H9 (cell line): ENCODE measurements at places on chromosomes 11 and 22. TPM values are rescaled to one million over a fixed set of nuclear protein-coding genes. Genes with fewer than 3 reads are reported as not detected.

TUB gene
- 14.8 and 14.9 TPM in 2 replicates for total RNA-seq

RPS13 gene
- 1,466 and 1,469 TPM in 2 replicates for total RNA-seq

NTM gene
- 9.9 and 13.8 TPM in 2 replicates for total RNA-seq

QSER1 gene
- total RNA-seq = 128 and 139 TPM in 2 replicates

IFITM2 gene
- total RNA-seq = 421 and 425 TPM in 2 replicates

OVCH2 gene
- total RNA-seq = 0.44 and 0.46 TPM in 2 replicates

KCNQ1 gene
- 2.2 and 2.3 TPM in 2 replicates for total RNA-seq

DNA sequence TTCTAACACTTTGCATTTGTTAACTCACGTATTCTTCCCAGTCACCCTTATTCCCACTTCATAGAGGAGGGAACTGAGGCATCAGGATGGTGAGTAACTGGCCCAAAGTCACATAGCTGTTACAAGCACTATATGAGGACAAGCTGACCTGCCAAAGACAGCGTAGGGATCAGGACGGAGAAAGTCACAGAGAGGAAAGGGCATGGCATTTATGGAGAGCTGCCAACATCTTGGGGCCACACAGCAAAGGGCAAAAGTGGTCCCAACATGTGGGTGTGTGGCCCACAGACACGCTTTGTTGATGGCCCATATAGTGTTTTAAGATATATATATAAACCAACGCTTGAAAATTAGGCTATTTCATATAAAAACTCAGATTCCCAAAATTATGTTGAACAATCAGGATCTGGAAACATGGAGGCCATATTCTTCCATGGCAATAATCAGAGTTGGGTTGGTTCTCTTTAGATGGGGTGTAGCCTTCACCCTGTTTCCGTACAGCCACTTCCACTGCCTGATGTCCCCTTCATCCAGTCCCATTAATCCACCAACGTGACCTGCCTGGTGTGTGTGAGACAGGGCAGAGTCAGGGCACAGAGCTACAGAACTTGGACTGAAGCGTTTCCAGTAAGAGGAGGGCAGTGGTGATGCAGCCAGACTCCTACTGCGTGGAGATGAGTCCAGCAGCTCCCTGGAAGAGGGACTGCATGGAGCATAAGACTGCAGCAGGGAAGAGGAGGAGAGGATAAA lies 39.9 kb upstream of the CD5 start:
- H3K4me3 ChIP-seq = no peak overlapping the region
- no peak overlapping the region for H3K27ac ChIP-seq
- peak; percentile 3 for DNase-seq
- no peaks in the 10 kb centered on the region for H3K36me3 ChIP-seq

- DNase-seq = no peak
- H3K27me3 ChIP-seq = no peaks in the 10 kb centered on the region
- H3K4me1 ChIP-seq = peaks cover 3% of the 10 kb centered on the region; the same call in 1 of the 2 replicates
- H3K27ac ChIP-seq = no peak overlapping the region
- H3K4me3 ChIP-seq = no peak overlapping the region
Observed at GRCh38 chr11:57330029-57330428, 5.3 kb upstream of the TNKS1BP1 start.

GRCh38 chr22:43237280-43237679 lies 50.3 kb upstream of the TTLL12 start:
- no peak overlapping the region for H3K4me3 ChIP-seq
- no peak for DNase-seq
- H3K4me1 ChIP-seq = no peaks in the 10 kb centered on the region
- no peaks in the 10 kb centered on the region for H3K27me3 ChIP-seq

- H3K4me1 ChIP-seq = no peaks in the 10 kb centered on the region
- no peak overlapping the region for H3K4me3 ChIP-seq
- H3K27ac ChIP-seq = no peak overlapping the region
- no peaks in the 10 kb centered on the region; the same call in 1 of the 2 replicates for H3K27me3 ChIP-seq
- no peak for DNase-seq
Observed at GRCh38 chr11:14242187-14242586, 116.8 kb downstream of the RRAS2 start.

- no peak overlapping the region for H3K4me3 ChIP-seq
- H3K4me1 ChIP-seq = peaks cover 4% of the 10 kb centered on the region; the same call in 1 of the 2 replicates
- H3K36me3 ChIP-seq = no peaks in the 10 kb centered on the region
- no peaks in the 10 kb centered on the region for H3K27me3 ChIP-seq
- no peak overlapping the region for H3K27ac ChIP-seq
- DNase-seq = no peak
Observed at GRCh38 chr11:47108214-47108613, 68.5 kb downstream of the ARFGAP2 start.

- peaks cover 6% of the 10 kb centered on the region for H3K36me3 ChIP-seq
- no peak for DNase-seq
- no peak overlapping the region for H3K4me3 ChIP-seq
- H3K27me3 ChIP-seq = peaks cover 3% of the 10 kb centered on the region; the same call in 1 of the 2 replicates
Observed at GRCh38 chr11:71333473-71333872, 81.1 kb upstream of the SHANK2 start.

- H3K36me3 ChIP-seq = peaks cover 55% of the 10 kb centered on the region
- H3K4me1 ChIP-seq = no peaks in the 10 kb centered on the region
- no peaks in the 10 kb centered on the region for H3K27me3 ChIP-seq
- H3K4me3 ChIP-seq = no peak overlapping the region
- no peak for DNase-seq
Observed at GRCh38 chr11:71459767-71460320, 6.8 kb downstream of the NADSYN1 start.

- peaks cover 16% of the 10 kb centered on the region for H3K36me3 ChIP-seq
- H3K27me3 ChIP-seq = no peaks in the 10 kb centered on the region
- H3K4me3 ChIP-seq = peak overlapping the region; percentile 1; the same call in 1 of the 3 replicates
- H3K27ac ChIP-seq = no peak overlapping the region
- H3K4me1 ChIP-seq = no peaks in the 10 kb centered on the region
Observed at GRCh38 chr11:57527056-57527631, 3.4 kb downstream of the TIMM10 start.

DNA sequence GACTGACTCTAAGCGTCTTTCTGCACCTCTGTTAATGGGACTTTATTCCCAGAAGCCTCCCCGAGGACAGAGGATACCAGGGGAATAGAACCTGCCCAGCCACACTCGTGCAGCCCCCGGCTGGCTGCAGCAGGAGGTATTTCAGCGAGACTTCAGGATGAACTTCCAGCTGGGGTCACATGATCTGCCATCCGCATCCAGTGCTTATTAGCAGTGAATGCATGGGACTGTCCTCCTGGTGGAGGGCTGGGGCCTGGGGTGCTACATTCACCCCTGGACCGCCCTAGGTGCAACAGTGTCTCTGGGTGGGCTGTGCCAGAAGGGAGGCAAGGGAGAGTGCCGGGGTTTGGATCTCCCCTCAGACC lies 1.6 kb downstream of the DUSP8 start:
- H3K27ac ChIP-seq = no peak overlapping the region
- H3K27me3 ChIP-seq = peaks cover 19% of the 10 kb centered on the region
- H3K36me3 ChIP-seq = no peaks in the 10 kb centered on the region
- H3K4me3 ChIP-seq = peak overlapping the region; percentile 63; the same call in 1 of the 3 replicates
- H3K4me1 ChIP-seq = no peaks in the 10 kb centered on the region
- no peak for DNase-seq

DNA sequence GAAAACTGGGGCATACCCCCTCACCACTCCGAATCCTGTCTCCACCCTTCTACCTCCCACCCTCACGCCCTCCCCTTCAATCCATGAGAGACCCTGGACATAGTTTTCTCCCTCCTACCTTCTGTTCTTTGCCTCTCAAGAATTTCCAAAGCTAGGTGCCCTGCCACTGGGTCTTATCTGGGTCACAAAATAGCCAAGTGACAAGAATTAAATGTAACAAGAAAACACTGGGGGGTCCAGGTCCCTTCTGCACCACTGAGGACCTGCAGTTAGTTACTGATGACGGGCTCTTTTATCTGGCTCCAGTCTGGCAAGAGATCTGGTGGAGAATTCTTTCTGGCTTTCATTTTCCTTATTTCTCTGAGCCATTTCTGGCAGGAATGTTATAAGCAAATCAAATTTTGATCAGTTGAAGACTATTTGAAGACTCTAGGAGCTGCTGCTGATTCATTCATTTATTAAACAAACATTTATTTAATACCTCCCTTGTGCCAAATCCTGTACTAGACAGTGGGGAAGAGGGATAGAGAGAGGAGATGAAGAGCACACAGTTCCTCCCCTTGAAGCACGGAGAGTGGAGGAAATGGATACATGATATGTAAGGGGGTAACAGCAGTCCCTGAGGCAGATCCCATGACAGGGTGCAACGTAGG lies 135.2 kb downstream of the RRAS2 start:
- peaks cover 9% of the 10 kb centered on the region; the same call in 1 of the 2 replicates for H3K4me1 ChIP-seq
- no peak overlapping the region for H3K27ac ChIP-seq
- no peak overlapping the region for H3K4me3 ChIP-seq
- DNase-seq = no peak
- no peaks in the 10 kb centered on the region for H3K27me3 ChIP-seq
- H3K36me3 ChIP-seq = no peaks in the 10 kb centered on the region

GRCh38 chr22:24077416-24077815 lies 66.3 kb downstream of the CABIN1 start:
- H3K27me3 ChIP-seq = no peaks in the 10 kb centered on the region
- H3K4me1 ChIP-seq = no peaks in the 10 kb centered on the region
- no peak overlapping the region for H3K27ac ChIP-seq

- no peak overlapping the region for H3K4me3 ChIP-seq
- peaks cover 4% of the 10 kb centered on the region for H3K4me1 ChIP-seq
- H3K27ac ChIP-seq = no peak overlapping the region
- peaks cover 33% of the 10 kb centered on the region; the same call in 2 of the 3 replicates for H3K36me3 ChIP-seq
- H3K27me3 ChIP-seq = no peaks in the 10 kb centered on the region
- DNase-seq = no peak
Observed at GRCh38 chr11:130118636-130119387, 40.8 kb upstream of the ST14 start.
